ENCODE measurements at places on chromosomes 3 and 15. TPM values are rescaled to one million over a fixed set of nuclear protein-coding genes. Genes with fewer than 3 reads are reported as not detected.

DNA sequence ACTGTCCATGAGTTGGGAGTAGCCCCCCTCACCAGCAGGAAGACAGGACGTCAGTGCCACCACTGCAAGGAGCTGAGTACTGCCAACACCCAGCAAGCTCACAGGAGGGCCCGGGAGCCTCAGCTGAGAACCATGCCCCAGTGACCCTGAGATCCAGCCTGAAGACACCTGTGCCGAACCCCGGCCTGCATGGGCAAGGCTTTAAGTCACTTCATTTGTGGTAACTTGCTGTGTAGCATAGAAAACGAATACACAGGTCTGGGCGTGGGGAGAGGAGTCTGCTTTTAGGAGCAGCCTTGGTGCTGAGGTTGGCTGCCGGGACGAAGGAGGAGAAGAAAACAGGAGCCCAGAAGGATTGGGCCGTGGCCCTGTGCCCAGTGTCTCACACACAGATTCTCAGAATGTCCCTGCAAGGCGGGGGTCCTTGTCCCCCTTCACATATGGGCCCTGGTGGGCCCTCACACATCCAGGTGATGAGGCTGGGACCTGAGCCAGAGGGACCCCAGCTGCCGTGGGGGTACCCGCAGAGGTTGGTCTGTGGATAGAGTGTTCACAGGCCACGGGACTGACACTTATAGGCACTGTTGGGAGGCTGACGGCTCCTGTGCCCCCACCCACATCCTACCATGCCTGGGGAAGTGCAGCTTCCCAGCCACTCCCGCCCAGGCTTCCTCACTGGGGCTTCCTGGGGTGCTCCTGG lies 85.3 kb downstream of the PLXNA1 start:
- H3K4me1 ChIP-seq = peaks cover 6% of the 10 kb centered on the region
- H3K4me3 ChIP-seq = no peak overlapping the region
- H3K36me3 ChIP-seq = no peaks in the 10 kb centered on the region
- peaks cover 8% of the 10 kb centered on the region for H3K27me3 ChIP-seq

GRCh38 chr3:31503456-31503855 lies 29.3 kb upstream of the STT3B start:
- H3K27me3 ChIP-seq = no peaks in the 10 kb centered on the region
- peaks cover 20% of the 10 kb centered on the region for H3K4me1 ChIP-seq
- H3K36me3 ChIP-seq = no peaks in the 10 kb centered on the region
- DNase-seq = no peak

DNA sequence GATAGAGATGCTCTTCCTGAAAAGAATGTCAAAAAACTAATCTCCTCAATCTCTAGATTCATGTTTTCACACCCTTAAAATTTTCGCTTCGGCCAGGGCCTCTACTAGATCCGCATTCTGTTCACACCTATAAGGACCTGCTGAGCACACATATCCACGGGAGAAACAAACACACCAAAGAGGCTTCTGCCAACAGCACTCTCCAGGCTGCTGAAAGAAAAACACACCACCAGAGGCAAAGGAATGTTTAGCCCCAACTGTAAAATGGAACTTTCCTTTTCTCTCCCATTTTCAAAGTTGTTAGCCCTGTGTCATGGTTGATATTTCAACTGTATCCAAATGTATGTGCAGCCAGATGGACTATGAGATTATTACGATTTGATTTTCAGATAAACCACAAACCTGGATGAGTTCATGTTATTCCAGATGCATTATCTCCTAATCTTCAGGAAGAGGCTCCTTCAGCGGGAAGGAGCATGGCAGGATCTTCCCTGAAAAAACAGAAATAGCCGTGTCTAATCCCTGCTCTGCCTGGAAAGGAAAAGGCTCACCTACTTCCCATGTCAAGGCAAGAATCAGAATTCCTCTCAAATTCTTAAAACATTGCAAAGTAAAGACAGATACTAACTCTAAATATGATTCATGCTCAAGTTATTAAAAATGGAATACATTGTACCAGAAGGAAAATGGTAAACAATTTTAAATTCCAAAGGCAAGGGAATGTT lies 442.7 kb upstream of the NR2F2 start:
- H3K27ac ChIP-seq = no peak overlapping the region
- H3K4me1 ChIP-seq = peaks cover 10% of the 10 kb centered on the region
- no peaks in the 10 kb centered on the region for H3K36me3 ChIP-seq
- H3K4me3 ChIP-seq = no peak overlapping the region
- H3K27me3 ChIP-seq = no peaks in the 10 kb centered on the region
- DNase-seq = no peak

DNA sequence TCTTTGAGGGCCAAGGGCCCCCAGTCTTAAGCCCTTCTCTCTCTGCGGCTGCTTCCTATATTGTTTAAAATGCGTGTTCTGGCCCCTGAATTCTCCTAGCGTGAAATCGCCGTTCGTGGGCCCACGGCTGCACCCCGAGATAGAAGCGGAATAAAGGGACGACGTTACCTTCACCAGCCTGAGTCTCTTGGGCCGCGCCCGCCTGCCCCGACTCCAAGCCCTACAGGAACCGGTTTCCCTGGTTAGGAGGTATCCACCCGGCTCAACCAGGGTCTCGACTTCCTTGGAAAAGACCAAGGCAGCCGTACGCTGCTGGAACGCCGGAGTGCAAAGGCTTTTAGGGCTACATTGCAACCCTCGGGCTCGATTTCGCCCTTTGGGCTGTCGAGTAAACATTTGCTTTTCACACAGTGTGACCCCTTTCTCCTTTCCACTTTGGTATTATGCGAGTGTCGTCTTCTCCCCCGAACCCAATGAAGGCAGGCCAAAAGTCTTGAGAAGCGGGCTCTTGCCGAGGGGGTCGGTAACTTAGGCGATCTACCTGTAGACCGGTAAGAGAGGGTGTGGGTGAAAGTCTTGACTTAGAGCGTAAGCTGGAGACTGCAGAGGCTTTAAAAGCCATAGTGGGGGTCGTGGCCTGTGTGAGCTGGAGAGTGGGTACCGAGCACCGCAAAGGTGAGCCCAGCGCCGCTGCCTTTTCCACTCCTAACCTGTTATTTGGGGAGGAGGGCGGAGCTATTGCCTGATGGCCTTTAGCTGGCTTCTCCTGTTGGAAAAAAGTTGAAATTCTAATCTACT lies 2.0 kb downstream of the TRIM71 start:
- H3K36me3 ChIP-seq = peaks cover 7% of the 10 kb centered on the region
- DNase-seq = no peak
- peak overlapping the region; percentile 100 for H3K4me3 ChIP-seq
- H3K27ac ChIP-seq = peak overlapping the region; percentile 96
- peaks cover 18% of the 10 kb centered on the region for H3K4me1 ChIP-seq

- H3K27me3 ChIP-seq = no peaks in the 10 kb centered on the region
- H3K4me1 ChIP-seq = no peaks in the 10 kb centered on the region
- H3K4me3 ChIP-seq = no peak overlapping the region
- H3K27ac ChIP-seq = no peak overlapping the region
These were observed 236.0 kb downstream of the EDEM1 start for GRCh38 chr3:5423523-5423922.

DNA sequence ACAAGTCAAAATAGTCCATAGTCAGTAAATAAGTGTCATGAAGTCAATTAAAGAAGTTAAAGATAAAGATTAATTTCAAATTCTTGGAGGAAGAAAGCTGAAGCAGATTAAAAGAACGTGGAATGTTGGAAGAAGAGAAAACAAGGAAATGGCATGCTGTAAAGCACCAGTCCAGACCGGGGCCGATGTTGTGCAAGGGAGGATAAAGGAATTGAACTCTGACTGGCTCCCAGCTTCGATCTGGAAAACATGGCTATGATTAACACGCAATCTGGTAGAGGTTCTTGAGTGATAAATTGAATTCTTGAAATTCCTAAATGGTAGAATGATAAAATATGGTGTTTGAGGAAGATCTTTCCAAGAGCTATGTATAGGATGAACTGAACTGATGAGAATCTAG lies 194.4 kb downstream of the MEIS2 start:
- no peaks in the 10 kb centered on the region for H3K4me1 ChIP-seq
- no peak overlapping the region for H3K27ac ChIP-seq
- DNase-seq = no peak
- H3K36me3 ChIP-seq = no peaks in the 10 kb centered on the region
- H3K27me3 ChIP-seq = no peaks in the 10 kb centered on the region

DNA sequence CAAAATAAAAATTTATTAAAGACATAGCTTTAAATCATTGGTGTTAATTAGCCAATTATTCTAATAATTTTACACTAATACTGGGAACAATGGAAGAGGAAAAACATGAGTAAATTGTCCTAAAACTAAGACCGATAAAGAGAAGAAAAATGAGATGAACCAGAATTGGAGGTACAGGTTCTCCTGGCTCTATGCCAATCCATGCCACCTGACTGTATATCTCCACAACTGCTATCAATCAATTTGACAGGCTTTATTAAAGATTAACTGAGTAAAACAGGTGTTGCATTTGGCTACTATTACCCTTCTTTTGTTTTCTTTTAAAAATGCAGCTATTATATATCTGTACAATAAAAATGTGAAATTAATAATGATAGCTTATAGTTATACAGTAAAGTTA lies 850.0 kb downstream of the CADM2 start:
- no peak for DNase-seq
- no peak overlapping the region for H3K27ac ChIP-seq
- peaks cover 3% of the 10 kb centered on the region for H3K4me1 ChIP-seq
- H3K4me3 ChIP-seq = no peak overlapping the region
- no peaks in the 10 kb centered on the region for H3K27me3 ChIP-seq

DNA sequence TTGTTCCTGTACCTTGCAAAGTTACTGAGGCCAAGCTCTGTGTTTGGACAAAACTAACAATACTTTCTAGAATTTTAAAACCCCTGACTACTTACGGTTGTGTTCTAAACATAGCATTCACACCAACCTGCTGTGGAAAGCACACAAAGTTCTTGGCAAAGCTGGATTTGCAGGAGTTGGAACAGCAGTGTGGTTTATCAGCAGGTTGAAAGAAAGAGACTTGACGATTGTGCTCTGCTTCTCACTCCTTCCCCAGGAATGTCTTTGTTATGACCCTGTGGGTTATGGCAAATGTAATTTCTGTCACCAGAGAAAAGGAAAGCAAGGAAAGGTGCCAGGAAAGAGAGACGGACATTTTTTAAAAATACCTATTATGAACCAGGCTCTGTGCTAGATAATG lies 165.5 kb upstream of the TGFBR2 start:
- H3K27ac ChIP-seq = no peak overlapping the region
- H3K27me3 ChIP-seq = no peaks in the 10 kb centered on the region
- H3K4me1 ChIP-seq = peaks cover 8% of the 10 kb centered on the region
- no peak overlapping the region for H3K4me3 ChIP-seq
- DNase-seq = no peak

DNA sequence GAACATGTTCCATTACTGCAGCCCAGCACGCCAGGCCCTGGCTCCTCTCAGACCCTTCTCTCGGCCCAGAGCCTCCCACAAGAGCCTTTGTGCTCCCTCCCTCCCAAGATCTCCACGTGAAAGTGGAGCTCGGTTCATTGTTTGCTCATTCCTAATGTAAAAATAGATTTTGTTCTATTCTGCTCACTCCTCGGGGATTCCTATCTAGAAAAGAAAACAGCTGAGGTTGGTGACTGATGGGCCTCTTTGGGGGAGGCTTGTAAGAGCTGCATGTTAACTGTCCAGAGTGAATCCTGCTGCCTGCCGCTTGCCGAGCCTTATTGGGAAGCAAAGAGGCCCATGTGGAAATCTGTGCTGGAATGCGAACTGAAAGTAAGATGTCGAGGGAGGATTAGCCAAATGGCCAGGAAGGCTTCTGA lies 267.1 kb downstream of the LRTM1 start:
- no peak overlapping the region for H3K27ac ChIP-seq
- H3K4me3 ChIP-seq = no peak overlapping the region
- no peaks in the 10 kb centered on the region for H3K36me3 ChIP-seq
- no peak for DNase-seq

DNA sequence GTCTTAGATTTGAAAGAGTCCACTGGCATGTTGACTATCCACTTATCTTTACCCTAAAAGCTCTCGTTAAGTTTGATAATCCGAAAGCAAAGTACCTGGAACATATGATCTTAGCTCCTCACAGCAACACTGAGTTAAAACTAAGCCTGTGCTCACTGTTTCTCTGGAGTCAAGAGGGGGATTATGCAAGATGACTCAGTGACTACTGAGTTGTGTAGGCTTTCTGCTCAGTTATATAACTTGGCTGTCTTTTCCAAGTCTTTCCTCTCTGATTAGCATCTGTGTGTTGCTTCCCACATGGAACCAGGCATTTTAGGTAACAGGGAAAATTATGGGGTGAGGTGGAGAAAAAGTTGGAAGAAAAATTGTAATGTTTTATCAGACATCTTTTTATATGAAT lies 31.2 kb upstream of the MYO5C start:
- H3K27me3 ChIP-seq = no peaks in the 10 kb centered on the region
- DNase-seq = no peak
- H3K4me1 ChIP-seq = peaks cover 12% of the 10 kb centered on the region
- H3K36me3 ChIP-seq = no peaks in the 10 kb centered on the region
- H3K27ac ChIP-seq = no peak overlapping the region

DNA sequence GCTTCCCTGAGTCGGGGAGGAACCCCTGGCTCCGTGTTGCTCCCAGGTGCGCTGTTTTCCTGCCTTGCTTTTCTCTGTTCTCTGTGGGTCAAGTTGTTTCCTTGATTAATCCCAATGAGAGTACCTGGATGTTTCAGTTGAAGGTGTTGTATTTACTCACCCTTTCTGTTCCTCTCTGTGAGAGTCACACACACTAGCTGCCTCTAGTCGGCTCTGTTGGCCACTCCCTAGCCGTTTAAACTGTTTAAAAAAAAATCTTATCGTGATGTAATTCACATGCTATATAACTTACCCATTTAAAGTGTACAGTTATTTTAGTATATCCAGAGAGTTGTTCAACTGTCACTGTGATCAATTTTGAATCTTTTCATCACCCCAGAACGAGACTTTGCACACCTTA lies 74.0 kb downstream of the AKAP13 start:
- H3K4me1 ChIP-seq = peaks cover 7% of the 10 kb centered on the region
- H3K27ac ChIP-seq = no peak overlapping the region
- peaks cover 26% of the 10 kb centered on the region for H3K36me3 ChIP-seq
- no peak for DNase-seq
- H3K4me3 ChIP-seq = no peak overlapping the region

- no peaks in the 10 kb centered on the region for H3K36me3 ChIP-seq
These were observed 174.7 kb upstream of the TPM1 start for GRCh38 chr15:62867844-62868243.

GRCh38 chr3:128472449-128473179 lies 5.9 kb upstream of the DNAJB8 start:
- peaks cover 16% of the 10 kb centered on the region for H3K27me3 ChIP-seq
- H3K4me1 ChIP-seq = peaks cover 43% of the 10 kb centered on the region
- DNase-seq = no peak
- H3K36me3 ChIP-seq = peaks cover under 1% of the 10 kb centered on the region
- H3K27ac ChIP-seq = no peak overlapping the region

DNA sequence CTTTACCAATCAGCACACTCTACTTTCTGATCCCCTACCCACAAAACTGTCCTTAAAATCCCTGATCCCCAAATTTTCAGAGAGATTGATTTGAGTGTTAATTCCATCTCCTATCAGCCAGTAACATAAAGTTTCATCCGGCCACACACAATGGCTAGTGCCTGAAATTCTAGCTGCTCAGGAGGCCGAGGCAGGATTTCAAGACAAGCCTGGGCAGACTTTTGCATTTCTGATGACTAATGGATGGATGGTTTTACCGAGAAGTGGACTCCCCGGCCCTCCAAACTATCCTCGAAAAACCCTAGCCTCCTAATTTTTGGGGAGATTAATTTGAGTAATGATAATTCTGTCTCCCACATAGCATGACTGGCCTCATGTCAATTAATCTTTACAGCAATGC lies 269.8 kb upstream of the POU1F1 start:
- H3K27me3 ChIP-seq = no peaks in the 10 kb centered on the region
- peaks cover 2% of the 10 kb centered on the region for H3K4me1 ChIP-seq
- no peak for DNase-seq

MYZAP gene
- not detected for total RNA-seq

MESP2 gene
- total RNA-seq = not detected

CCR8 gene
- total RNA-seq = not detected

RPL4 gene
- 1,679 TPM for total RNA-seq

P2RY12 gene
- not detected for total RNA-seq

MAP1A gene
- 301 TPM for total RNA-seq

PLA2G4E gene
- 1.0 TPM for total RNA-seq

GTF2A2 gene
- total RNA-seq = 105 TPM

SPESP1 gene
- not detected for total RNA-seq
